ENCODE measurements at places on chromosomes 3 and 15.

- no peak for DNase-seq
These were observed 138.3 kb upstream of the PTPRG start for GRCh38 chr3:61422945-61423673.

DNA sequence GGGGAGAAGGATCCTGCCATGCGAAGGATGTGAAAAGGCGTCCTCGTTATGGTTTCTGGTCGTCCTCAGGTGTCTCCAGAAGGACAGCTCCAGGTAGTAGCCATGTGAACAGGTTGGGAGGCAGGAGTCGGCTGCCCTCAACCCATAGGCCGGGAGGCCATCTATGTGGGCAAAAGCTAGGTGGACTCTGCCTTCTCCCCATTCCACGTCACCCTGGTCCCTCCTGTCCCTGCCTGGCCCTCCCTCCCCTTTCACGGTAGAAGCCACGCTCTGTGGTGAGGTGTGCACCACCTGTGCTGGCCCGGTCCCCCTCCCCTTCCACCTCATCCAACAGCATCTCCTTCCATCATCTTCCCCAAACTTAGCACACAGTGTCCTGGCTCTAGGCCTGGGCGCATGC, 16.3 kb downstream of the ITIH3 start:
- no peak for DNase-seq

DNA sequence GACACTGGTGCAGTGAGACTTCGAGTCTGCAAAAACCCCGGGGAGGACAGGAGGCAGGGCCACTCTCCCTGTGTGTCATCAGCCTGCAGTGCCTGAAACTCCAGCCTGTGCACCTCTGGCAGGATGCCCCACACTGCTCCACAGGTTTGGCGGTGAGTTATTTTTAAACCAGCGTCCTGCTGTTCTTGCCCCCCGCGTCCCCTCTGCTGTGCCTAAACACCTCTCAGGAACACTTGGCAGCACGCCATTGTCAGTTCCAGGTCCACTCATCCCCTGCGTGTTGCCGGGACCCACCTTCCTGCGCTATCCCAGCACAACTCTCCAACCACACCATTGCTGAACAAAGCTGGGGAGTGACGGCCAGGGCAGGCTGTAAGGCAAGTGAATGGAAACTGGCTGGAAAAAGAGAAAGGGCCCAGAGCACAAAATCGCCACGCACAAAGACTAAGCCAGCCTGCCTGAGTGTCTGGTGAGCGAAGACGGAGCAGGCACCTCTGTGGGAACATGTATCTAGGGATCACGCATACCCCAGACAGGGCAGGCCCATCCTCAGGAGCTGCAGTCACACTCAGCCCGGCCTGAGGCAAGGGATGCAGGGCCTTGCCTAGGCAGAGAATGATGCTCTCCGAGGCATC, 3.1 kb upstream of the PLA2G4F start:
- DNase-seq: no peak

- DNase-seq: peak; percentile 70
These were observed 748.5 kb downstream of the ROBO1 start for GRCh38 chr3:79019137-79019923.

- DNase-seq: no peak
These were observed 38.8 kb downstream of the SPG21 start for GRCh38 chr15:64950888-64951287.

DNA sequence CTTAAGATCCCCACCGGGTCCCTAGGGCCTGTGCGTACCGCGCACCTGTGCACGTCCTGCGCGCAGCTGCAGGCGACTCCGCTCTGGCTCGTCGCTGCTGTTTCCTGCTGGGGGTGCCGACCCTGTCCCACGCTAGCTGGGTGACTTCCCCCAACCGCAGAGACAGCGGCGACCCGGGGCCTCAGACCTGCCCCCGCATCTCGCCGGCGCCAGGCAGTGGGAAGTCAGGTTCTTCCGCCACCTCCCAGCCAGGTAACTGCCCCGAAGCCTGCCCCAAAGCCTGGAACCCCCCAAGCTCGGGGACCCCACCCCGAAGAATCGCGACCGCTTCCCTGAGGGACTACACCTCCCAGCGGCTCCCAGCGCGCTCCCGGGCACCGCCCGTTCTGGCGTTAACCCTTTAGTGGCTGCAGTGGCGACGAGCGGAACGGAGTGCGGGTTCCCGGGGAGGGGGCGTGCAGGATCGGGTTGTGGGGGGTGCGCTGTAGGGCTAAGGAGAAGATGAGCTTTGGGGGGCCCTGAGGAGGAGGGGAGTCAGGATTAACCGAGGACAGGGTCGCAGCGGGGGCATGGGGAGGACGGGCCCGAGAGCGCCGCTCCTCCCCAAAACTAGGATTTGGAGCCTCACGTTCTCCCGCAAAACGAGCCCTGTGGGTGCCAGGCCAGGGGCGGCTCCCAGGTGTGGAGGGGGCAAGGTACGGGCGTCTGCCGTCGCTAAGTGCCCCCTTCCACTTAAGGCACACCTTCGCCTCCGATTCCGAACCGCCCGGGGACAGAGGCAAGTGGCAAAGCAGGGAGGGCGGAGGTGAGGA, 589 bp downstream of the NEIL1 start:
- DNase-seq: peak; percentile 77

DNA sequence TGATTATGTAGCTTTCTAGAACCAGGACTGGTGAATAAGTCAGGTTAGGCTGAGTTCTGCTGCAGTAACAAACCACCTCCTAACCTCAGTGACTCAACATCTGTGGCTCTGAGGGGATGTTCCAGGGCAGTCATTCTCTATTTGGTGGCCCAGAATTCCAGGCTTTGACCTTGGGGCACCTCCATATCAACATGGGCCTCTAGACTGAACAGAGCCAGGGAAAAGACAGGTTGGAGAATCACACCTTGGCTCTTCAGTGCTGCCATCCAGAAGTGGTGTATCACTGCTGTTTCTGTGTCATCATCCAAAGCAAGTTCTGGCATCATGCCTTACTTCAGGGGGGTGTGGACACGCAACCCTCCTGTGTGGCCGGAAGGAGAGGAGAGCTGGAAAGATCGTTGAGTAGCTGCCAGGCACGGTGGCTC, 15.3 kb downstream of the ZBTB47 start:
- DNase-seq: no peak

DNA sequence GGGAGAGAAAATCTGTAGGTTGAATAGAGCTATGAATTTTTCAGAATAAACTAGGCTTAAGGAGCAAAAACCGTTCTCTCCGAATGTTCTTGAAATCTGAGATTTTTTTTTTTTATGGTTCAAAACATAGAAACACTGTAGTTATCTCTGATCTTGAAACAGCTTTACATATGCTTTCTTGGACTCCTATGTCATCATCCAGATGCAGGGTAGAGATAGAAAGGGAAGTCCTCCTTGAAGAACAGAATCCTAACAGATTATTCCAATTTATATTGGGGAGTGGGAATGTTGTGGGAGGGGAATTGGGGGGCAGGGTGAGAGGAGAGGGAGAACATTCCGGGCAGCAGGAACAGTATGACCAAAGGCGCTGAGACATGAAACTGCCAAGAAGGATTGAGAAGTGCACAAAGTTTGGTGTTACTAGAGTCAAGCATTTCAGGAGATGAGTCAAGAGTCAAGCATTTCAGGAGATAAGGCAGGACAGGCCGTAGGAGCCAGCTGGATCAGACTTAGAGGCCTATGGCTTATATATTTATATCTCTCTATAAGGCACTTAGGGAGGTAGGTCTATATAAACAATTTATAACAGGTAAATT, 21.9 kb upstream of the ST3GAL6 start:
- no peak for DNase-seq

DNA sequence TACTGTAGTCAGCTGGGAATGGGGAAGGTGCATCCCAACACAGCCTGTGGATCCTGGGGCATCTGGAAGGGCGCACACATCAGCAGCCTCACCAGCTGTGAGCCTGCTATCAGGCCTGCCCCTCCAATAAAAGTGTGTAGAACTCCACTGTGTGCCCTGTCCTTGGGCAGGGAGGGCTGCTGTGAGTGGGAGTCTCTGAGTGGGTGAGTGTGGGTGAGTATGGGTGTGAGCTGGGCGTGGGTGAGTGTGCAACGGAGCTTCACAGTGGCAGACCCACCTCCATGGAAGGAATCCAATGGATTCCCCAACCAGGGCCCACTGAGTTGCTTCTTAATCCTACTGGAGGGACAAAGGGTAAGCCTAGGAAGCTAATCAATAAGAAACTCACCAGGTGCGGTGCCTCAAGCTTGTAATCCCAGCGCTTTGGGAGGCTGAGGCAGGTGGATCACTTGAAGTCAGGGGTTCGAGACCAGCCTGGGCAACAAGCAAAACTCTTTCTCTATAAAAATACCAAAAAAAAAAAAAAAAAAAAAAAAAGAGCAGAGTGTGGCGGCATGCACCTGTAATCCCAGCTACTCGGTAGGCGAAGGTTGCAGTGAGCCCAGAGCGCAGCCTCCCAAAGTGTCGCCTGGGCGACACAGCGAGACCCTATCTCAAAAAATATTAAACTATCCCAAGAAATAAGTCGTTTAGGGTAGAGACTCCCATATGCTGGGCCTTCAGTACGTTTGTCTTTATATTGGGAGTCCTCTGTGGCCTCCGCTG, 555 bp upstream of the RCCD1 start:
- no peak for DNase-seq

GRCh38 chr3:31240466-31240865, 292.3 kb upstream of the STT3B start:
- DNase-seq: no peak

GRCh38 chr15:60635507-60636352, 156.8 kb upstream of the ICE2 start:
- peak; percentile 36 for DNase-seq

GRCh38 chr3:169760479-169760878, 4.4 kb downstream of the TERC start:
- no peak for DNase-seq

GRCh38 chr3:127831723-127832172, 9.4 kb upstream of the MGLL start:
- no peak for DNase-seq

GRCh38 chr15:62672268-62672667, 370.3 kb upstream of the TPM1 start:
- no peak for DNase-seq

GRCh38 chr15:88740356-88740755, 62.9 kb upstream of the ACAN start:
- DNase-seq: no peak

DNA sequence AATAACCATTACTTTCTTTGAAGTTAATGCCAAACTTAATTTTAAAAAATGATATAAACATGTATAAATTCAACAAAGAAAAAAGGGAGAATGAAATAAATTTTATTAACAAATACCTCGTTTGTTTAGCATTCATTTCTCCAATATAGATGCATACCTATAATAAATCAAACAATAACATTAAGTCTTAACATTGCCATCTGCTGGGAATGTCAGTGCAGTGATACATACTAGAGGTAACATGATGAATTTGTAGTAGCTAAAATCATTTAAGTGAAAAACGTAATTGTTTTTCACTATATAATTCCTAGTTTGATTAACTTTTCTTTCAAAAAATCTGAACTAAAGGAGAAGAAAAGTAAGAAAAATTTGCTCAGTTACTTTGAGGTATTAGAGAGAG, 340.2 kb upstream of the CBLB start:
- no peak for DNase-seq

GRCh38 chr3:133943639-133944141, 48.0 kb upstream of the RAB6B start:
- DNase-seq: no peak

GRCh38 chr15:65828585-65828984, 36.5 kb upstream of the DENND4A start:
- no peak for DNase-seq

DNA sequence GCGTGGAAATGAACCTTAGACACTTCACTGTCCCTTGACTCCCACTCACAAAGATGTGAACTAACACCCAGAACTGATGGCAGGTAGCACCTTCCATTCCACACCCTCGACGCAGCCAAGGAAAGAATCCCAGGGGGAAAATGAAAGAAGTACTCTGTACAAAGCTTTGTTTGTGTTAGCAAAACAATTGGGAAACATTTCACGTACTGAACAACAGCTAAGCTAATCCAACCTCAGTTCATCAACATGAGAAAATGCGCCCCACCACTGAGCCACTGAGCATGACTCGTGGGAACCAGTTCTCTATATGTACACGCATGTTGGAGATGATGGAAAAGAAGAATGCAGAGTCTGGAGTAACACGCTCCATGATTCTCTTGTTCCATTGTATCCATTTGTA, 32.0 kb downstream of the CORO2B start:
- no peak for DNase-seq

- DNase-seq: peak; percentile 87
These were observed 185.1 kb downstream of the GOLGA6L6 start for GRCh38 chr15:20356444-20356910.

Measured in GM10248 (cell line).